ENCODE measurements at places on chromosomes 13 and 19.

DNA sequence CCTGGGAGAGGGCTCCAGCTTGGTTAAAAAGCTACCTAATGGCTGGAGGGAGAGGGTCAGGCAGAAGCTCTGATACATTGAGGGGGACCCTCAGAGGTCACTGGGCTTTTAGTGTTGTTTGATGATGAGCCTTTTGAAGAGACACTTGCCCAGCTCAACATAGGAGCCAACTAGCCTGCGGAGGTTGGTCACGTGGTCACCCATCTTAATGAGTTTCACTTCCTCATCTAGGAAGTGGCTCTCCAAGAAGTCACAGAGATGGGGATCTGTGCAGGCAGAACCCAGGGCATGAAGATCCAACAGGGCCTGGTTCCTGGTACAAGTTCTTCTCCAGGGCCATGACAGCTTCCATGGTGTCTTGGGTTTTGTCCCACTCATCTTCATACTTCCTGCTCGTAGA is 33.4 kb downstream of the IPO5 start:
- DNase-seq: no peak

GRCh38 chr19:50191216-50191615 is 12.2 kb upstream of the MYH14 start:
- no peak for DNase-seq

DNA sequence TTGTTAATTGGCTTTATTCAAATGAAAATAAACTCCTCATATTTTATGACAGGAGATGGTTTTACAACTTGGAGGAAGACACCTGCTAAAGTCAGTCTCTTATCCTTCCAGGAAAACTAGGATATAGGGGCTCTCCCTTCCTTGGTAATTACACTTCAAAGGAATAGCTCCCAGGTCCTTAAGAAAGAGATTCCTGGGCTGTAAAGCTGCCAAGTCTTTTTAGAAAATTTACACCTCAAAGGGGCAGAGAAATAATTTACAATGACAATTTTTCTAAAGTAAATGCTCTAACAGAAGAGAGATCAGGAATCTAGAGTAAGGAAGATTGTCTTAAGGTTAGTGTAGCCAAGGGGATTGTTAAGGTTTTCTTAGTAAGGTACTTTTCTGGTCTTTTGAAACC is 1359.0 kb downstream of the OLFM4 start:
- DNase-seq: no peak

DNA sequence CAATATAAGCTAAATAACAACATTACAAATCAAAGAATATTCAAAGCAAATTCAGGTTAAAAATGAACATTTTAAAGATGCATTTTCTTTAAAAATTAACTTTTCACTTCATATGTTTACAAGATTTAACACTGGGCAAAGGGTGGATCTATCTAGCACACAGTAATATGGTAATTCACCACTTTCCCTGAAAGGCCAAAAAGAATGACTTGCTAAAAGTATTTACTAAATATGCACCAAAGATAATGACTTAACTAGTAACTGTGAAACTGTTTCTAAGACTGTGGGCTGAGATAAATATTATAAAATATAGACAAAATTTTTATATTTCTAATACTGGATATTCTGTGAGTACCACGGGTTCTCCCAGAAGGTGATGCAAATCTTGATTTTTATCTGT is 4.5 kb upstream of the EEF1AKMT1 start:
- no peak for DNase-seq

GRCh38 chr13:101283782-101284181 is 132.5 kb downstream of the NALCN start:
- DNase-seq: no peak

- DNase-seq: no peak
Measured at GRCh38 chr13:111897846-111898215, 169.1 kb upstream of the SOX1 start.

DNA sequence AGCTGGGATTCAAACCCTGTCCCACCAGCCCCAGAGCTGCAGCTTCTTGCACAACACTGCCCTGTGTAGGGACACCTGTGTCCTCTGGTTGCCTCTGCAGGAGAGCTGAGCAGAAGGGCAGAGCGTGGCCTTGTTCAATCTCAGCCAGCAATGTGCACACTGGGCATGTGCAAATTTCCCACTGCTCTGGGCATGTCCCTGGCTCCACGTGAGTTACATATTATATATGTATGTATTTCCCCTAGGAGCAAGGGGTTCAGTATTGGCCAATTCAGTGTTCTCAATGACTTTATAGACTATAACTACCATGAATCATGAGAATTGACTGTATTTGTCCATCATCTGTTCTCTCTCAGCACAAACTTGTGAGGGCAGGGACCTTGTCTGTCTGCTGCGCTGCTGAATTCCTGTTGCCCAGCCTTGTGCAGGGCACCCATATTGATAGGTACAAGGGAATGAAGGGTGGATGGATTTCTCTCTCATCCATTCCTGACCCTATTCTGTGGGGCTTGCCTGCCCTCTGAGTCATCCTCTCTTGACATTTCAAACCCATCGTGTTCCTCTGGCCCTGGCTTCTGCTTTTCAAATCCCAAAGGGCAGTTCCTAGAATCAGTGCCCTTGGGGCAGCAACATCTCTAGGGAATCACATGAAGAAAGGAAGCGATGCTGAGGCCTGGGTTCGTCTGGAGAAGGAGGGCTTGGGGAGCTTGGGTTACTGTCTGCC is 69.7 kb downstream of the ERICH6B start:
- DNase-seq: no peak

DNA sequence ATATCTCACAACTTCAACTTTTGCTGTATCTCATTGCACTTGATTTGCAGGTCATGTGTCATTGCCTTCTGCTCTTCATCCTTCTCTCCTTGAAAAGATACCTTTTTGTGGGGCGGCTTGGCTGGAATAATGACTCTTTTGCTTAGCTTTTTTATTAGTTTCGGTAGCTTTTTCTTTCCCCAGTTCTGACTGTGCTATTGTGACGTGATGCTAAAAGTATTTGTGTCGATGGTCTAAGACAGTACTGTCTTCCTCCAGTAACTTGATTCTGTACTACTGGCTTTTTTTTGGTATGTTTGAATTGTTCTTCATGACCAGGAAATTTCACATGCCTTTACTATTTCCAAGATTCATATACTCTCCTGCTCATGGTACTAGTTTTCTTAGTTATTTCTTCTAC is 63.1 kb downstream of the SLITRK1 start:
- no peak for DNase-seq

GRCh38 chr13:101453784-101454201 is 1.3 kb downstream of the ITGBL1 start:
- DNase-seq: no peak

DNA sequence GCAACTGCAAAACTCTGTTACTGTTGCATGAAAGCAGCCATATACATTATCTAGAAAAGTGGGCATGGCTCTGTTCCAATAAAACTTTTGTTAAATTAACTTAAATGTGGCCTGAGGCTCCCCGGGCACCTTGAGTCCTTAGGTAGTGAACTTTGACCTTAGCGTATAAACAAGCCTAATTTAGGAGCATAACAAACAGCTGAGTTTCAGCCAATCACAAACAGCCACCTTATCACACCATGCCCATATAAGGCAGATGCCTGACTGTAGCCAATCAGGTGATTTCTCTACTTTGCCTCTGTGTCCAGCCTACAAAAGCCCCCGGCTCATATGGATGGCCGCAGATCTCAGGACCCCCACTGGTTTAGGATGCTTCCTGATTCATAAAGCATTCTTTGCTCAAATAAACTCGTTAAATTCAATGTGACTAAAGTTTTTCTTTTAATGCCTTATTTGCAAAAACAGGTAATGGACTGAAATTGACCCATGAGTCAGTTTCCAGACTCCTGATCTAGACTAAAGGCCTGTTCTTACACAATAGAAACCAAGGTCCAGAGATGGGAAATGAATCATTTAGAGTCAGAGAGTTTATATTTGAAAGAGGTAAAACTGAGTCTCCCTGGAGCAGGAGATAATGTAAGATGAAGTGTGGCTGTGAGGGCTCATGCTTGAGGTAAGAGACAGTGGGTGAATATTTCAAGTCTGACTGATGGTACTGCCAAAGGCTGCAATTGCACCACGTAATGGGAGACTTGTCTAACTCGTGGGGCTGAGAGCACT is 130.2 kb downstream of the FGF9 start:
- DNase-seq: no peak
